ENCODE measurements at places on chromosomes 2 and 18. TPM values are rescaled to one million over a fixed set of nuclear protein-coding genes. Genes with fewer than 3 reads are reported as not detected.

GRCh38 chr2:151553-152334 is 105.4 kb upstream of the FAM110C start:
- DNase-seq: no peak
- no peaks in the 10 kb centered on the region for H3K27me3 ChIP-seq
- no peaks in the 10 kb centered on the region for H3K36me3 ChIP-seq

ZNF521 gene
- 24.3 TPM for polyA plus RNA-seq

GRHL1 gene
- 0.32 TPM for polyA plus RNA-seq

NTSR2 gene
- polyA plus RNA-seq: 0.53 TPM

STARD6 gene
- polyA plus RNA-seq: not detected

MAP3K19 gene
- polyA plus RNA-seq: 0.02 TPM

- H3K4me3 ChIP-seq: no peak overlapping the region
- no peaks in the 10 kb centered on the region for H3K27me3 ChIP-seq
- H3K27ac ChIP-seq: no peak overlapping the region
- H3K36me3 ChIP-seq: no peaks in the 10 kb centered on the region
Observed at GRCh38 chr2:142878031-142878678, 691 bp downstream of the KYNU start.

- no peaks in the 10 kb centered on the region for H3K36me3 ChIP-seq
- H3K27me3 ChIP-seq: no peaks in the 10 kb centered on the region
- H3K4me1 ChIP-seq: no peaks in the 10 kb centered on the region
- H3K27ac ChIP-seq: no peak overlapping the region
Observed at GRCh38 chr2:5589183-5589582, 103.0 kb upstream of the SOX11 start.

ZNF516 gene
- polyA plus RNA-seq: 13.5 TPM

DNA sequence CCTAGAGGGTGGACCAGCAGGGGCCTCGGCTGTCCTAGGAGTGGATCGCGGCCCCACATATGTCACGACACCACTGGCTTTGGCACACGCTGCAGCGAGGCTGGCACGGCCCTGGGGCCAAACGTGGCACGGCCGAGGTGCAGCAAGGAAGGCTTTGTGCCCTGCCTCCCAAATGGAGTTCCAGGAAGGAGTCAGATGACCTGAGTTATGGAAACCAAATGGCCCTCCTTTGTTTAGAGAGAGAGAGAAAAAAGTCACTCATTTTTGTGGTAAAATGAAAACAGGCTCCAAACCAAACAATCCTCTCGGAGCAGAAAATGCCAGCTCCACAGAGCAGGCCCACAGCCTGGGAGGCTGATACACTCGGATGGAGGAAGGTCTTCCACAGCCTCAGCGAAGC is 105.6 kb downstream of the ANTXR1 start:
- DNase-seq: no peak
- H3K4me3 ChIP-seq: no peak overlapping the region
- peaks cover 15% of the 10 kb centered on the region for H3K4me1 ChIP-seq
- no peaks in the 10 kb centered on the region for H3K27me3 ChIP-seq
- H3K27ac ChIP-seq: no peak overlapping the region
- H3K36me3 ChIP-seq: no peaks in the 10 kb centered on the region

C2orf66 gene
- polyA plus RNA-seq: 0.07 TPM

AMER3 gene
- not detected for polyA plus RNA-seq

DNA sequence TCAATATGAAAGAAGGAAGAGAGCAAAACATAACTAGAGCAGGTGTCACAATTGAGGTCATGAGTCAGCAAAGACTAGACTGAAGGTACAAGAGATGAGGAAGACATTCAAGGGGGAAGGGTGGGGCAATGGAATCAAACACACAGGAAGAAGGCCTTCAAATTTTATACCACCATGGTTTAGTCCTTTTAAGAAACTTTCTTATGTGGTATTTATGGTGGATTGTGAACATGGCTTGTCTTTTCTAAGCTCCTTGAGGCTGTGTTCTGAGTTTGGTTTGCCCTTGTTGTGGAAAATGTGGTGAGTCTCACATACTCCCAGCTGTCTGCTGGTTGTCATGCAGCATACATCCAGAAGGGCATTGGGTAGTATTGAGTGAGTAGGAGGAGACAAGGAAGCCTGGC is 62.1 kb downstream of the NABP1 start:
- H3K27ac ChIP-seq: no peak overlapping the region
- no peak overlapping the region for H3K4me3 ChIP-seq
- no peaks in the 10 kb centered on the region for H3K27me3 ChIP-seq
- H3K36me3 ChIP-seq: no peaks in the 10 kb centered on the region
- DNase-seq: no peak
- H3K4me1 ChIP-seq: no peaks in the 10 kb centered on the region

DNA sequence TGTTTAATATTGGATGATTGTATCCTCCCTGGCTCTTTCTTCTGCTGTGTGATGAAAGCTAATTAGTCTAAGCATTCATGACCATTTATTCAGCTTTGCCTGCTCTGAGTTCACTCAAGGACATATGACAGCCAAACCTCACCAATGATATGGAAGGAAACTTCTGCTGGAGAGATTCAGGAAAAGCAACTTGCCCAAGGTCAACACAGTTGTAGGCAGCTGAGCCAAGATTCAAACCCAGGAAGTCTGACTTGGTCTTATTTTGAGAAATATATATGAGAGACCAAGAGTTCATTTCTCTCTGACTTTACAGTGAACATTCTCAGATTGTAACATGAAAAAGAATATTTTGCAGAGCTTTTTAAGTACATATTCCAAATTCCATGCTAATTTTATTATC is 1588.5 kb upstream of the PIK3C3 start:
- no peaks in the 10 kb centered on the region for H3K4me1 ChIP-seq
- no peak overlapping the region for H3K27ac ChIP-seq

REG1A gene
- 0.24 TPM for polyA plus RNA-seq

GRCh38 chr18:77052983-77053309 is 79.6 kb downstream of the MBP start:
- no peaks in the 10 kb centered on the region for H3K36me3 ChIP-seq
- DNase-seq: no peak
- no peaks in the 10 kb centered on the region for H3K27me3 ChIP-seq
- H3K4me1 ChIP-seq: peaks cover 6% of the 10 kb centered on the region
- no peak overlapping the region for H3K4me3 ChIP-seq

IL1RL2 gene
- polyA plus RNA-seq: 0.24 TPM

SETBP1 gene
- polyA plus RNA-seq: 7.8 TPM

DNA sequence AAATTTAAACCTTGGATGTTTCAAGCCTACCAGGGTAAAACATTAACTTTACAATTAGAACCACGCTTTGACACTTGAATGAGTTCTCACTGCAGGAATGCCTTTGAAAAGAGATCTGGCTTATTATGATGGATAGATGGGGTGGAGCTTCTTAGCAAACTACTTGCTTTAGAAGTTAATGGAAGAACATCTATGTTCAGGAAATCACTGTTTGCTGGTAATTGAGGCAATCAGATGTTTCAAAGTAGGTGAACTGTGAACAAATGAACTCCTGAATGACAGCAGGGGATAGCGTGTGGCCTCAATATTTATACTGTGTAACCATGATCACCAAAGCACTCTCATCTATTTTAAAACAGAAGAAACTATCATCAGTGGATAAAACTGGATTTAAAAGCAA is 383.6 kb downstream of the PIK3C3 start:
- no peaks in the 10 kb centered on the region for H3K4me1 ChIP-seq
- no peaks in the 10 kb centered on the region for H3K27me3 ChIP-seq
- no peak overlapping the region for H3K4me3 ChIP-seq
- no peaks in the 10 kb centered on the region for H3K36me3 ChIP-seq
- no peak overlapping the region for H3K27ac ChIP-seq
- no peak for DNase-seq

DNA sequence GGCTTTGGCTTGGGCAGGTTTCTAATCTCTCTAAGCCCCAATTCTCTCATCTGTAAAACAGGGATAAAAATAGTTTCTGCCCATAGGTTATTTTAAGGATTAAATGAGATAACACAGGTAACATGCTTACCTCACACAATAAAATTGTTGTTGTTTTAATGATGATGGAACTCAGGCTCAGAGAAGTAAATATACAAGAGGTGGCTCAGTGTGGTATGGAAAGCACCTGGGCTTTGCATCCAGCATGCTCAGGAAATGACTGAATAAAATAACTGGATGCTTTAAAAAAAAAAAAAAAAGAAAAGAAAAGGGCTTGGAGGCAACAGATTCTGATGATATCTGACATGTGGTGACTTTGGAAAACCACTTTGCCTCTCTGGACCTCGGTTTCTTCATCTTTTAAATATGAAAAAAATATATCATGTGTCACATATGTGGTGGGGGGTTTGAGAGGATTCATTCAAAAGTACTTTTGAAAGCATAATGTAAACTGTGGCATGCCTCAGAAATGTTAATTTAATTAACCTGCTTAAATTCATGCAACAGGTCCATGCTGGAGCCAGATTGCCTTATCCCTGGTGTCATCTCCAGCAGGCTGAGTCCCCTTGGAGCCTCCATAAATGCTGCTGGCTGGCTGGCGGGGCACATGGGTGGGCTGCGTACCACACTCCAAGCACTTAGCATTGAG is 112.8 kb upstream of the CDC42EP3 start:
- H3K27me3 ChIP-seq: no peaks in the 10 kb centered on the region
- no peak for DNase-seq
- H3K36me3 ChIP-seq: no peaks in the 10 kb centered on the region
- no peak overlapping the region for H3K27ac ChIP-seq
- no peaks in the 10 kb centered on the region for H3K4me1 ChIP-seq
- H3K4me3 ChIP-seq: no peak overlapping the region

DNA sequence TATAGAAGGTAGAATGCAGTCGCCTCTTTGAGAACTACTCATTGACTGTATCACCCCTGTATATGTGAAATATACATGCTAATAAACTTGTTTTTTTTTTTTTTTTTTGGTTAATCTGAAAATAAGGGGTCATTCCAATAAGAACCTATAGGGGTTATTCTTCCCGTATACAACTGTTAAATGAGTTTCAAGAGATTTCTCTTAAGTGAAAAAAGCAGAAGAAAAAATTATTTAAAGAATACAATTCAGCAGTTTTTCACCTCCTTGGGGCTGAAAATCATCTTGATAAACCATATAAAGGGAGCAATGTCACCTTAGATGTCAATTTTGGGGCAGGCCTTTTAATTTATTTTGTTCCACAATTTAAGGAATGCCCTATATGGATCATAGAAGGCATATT is 66.5 kb downstream of the SEPTIN10 start:
- H3K27ac ChIP-seq: no peak overlapping the region
- no peak overlapping the region for H3K4me3 ChIP-seq

CPS1 gene
- 1.9 TPM for polyA plus RNA-seq

CNRIP1 gene
- 50.2 TPM for polyA plus RNA-seq

ACKR3 gene
- polyA plus RNA-seq: 16.1 TPM

DNA sequence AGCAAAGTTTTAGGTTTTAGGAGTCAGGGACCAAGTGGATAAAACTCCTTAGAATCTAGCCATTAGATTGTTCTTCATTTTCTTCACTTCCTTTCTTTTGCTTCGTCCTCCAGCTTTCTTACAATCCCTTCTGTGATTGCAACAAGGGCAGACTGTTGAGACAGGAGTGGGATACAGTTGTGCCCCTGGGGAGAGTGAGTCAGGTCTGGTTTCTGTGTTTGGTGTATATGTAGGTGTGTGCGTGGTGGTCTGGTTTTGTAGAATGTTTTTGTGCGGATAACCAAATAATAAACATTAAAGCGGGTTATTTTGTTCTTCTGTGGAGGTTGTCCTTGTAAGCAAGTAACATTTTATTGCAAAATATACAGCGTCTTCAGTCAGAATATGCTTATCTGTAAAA is 7.3 kb downstream of the INSIG2 start:
- H3K4me1 ChIP-seq: peaks cover 1% of the 10 kb centered on the region
- no peak for DNase-seq
- H3K27me3 ChIP-seq: no peaks in the 10 kb centered on the region

GRCh38 chr2:235859651-235860050 is 308.5 kb downstream of the GBX2 start:
- H3K4me1 ChIP-seq: no peaks in the 10 kb centered on the region
- no peak overlapping the region for H3K4me3 ChIP-seq
- no peaks in the 10 kb centered on the region for H3K27me3 ChIP-seq
- peak; percentile 26 for DNase-seq
- H3K27ac ChIP-seq: no peak overlapping the region
- no peaks in the 10 kb centered on the region for H3K36me3 ChIP-seq

- H3K4me1 ChIP-seq: no peaks in the 10 kb centered on the region
- H3K27me3 ChIP-seq: no peaks in the 10 kb centered on the region
- H3K4me3 ChIP-seq: no peak overlapping the region
- DNase-seq: no peak
Observed at GRCh38 chr2:208101716-208102631, 22.4 kb downstream of the CRYGD start.

DNA sequence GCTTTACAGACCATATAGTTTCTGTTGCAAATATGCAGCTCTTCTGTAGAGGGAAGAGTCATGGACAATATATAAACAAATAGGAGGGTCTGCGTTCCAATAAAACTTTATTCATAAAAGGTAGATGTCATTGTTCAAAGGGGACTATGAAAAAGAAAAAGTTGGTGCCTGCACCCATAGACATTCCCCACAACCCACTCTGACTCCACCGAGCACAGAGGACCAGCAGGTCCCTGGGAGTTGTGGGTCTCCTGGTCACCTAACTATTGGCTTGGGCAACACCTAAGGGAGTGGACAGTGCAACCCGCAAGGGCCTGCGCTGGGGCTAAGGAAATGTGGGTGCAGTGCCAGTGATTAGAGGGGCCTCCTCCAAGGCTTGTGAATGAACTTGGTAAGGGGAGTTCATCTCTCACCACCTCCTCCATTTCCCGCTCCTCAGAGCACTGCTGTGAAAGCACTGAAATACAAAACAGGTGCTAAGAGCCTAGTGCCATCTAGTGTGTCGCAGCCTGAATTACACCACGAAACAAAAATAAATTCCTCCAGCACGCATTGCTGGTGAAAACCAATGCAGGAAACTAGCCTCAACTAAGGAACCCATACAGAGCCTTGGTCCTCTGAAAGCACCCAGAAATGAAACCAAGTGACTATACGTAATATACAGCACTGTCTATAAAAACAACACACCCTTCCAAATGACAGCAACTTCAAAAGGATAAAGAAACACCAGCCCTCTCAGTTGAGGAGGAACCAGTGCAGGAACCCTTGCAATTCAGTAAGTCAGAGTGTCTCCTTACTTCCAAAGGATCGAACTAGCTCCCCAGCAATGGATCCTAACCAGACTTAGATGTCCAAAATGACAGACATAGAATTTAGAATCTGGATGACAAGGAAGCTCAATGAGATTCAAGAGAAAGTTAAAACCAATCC is 166.6 kb downstream of the RNF144A start:
- no peaks in the 10 kb centered on the region for H3K36me3 ChIP-seq
- H3K27me3 ChIP-seq: no peaks in the 10 kb centered on the region
